ENCODE measurements at places on chromosomes 1 and 21.

GRCh38 chr1:234538930-234539649, 60.1 kb upstream of the TARBP1 start:
- peaks cover 28% of the 10 kb centered on the region for H3K4me1 ChIP-seq
- H3K36me3 ChIP-seq, result no peaks in the 10 kb centered on the region
- H3K27ac ChIP-seq, result no peak overlapping the region
- no peak for DNase-seq
- no peaks in the 10 kb centered on the region for H3K27me3 ChIP-seq

GRCh38 chr1:235918032-235918431, 51.3 kb upstream of the LYST start:
- peaks cover 35% of the 10 kb centered on the region for H3K4me1 ChIP-seq
- no peak overlapping the region for H3K27ac ChIP-seq
- H3K36me3 ChIP-seq, result peaks cover 5% of the 10 kb centered on the region
- no peak for DNase-seq

DNA sequence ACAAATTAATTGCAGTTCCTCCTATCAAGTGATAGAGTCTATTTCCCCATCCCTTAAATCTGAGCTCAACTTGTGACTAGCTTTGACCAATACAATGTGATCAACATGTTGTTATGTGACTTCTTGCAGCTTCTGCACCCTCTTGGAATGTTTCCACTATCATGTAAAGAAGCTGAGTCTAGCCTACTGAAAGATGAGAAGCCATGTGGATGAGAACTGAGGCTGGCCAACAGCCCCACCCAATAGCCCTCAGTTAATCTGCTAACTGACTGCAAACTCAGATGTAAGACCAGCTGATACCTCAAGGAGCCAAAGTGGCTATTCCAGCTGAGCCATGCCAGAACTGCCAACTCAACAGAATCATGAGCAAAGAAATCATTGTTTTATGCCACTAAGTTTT, 44.0 kb downstream of the LYST start:
- no peak for DNase-seq
- no peaks in the 10 kb centered on the region for H3K27me3 ChIP-seq
- no peak overlapping the region for H3K27ac ChIP-seq
- no peak overlapping the region for H3K4me3 ChIP-seq
- peaks cover 23% of the 10 kb centered on the region for H3K36me3 ChIP-seq

DNA sequence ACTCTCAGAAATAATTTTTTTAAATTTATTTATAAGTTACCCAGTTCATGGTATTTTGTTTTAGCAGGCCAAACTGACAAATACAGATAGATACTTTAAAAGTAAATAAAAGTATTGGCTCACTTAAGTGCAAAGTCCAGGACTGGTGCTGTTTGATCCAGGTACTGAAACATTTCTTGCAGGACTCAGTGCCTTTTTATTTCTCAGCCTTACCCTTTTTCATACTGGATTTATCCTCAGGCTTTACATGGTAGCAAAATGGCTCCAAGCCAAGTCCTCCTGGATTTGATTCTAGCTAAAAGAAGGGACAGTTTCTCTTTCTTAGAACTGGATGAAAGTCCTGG, 83.8 kb downstream of the DIRAS3 start:
- no peaks in the 10 kb centered on the region for H3K36me3 ChIP-seq
- no peak overlapping the region for H3K27ac ChIP-seq
- no peak for DNase-seq
- no peaks in the 10 kb centered on the region for H3K27me3 ChIP-seq
- no peaks in the 10 kb centered on the region for H3K4me1 ChIP-seq

DNA sequence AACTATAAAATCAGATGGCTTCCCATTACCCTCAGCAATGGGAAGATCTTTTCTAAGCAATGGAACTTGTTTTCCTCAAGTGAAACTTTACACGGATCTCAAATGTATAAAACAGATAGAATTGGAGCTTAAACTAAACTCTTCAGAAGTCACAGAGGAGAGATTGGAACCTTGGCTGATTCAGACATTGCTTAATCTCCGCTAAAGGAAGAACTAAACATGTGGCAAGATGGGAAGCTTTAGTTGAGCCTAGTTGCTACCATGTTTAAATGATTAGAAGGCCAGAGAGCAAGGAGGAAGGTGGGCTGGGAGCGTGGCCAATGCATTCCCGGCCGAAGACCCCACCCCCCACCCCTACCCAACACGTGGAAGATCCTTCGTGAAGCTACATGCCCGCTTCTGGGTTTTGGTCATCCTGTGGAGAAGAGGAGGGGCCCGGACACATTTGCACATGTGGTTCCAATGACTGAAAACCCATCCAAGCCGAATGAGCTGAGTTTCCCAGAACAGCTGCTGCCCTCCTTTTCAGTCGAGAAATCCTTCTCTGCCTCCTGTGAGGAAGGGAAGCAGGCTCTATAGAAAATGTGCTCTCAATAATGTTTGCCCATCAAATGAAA, 164.3 kb downstream of the MIS18A start:
- H3K4me1 ChIP-seq, result no peaks in the 10 kb centered on the region
- DNase-seq, result no peak
- no peak overlapping the region for H3K27ac ChIP-seq
- H3K36me3 ChIP-seq, result no peaks in the 10 kb centered on the region
- H3K4me3 ChIP-seq, result no peak overlapping the region

DNA sequence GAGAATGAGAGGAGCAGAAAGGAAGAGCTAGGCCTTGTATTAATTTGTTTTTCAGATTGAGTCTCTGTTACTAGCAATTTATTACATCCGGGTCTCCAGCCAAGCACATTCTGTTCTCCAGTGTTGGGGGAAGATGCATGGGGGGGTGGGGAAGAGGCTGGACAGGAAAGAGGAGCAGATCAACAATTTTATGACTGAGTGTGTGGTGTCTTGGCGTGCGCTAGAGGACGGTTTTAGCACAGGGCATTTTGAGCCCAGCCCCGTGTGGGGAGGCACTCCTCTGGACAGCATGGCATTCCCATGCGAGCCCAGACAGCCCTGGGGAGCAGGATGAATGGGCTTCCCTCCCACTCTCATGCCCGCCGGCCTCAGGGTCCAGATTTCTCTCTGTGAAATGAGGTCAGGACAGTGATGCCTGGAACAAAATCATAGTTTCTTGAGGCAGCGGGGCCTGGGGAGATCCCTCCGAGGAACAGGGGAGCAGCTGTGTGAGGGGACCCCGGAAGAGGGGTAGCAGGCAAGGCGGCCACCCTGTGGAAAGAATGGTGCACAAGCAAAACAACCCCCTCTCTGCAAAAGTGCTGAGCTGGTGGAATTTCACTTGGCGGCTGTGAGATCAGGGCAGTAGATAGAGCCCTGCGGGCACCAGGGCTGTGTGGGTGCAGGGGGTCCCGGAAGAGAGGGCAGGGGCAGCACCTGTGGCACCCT, 16.3 kb downstream of the SOX13 start:
- no peaks in the 10 kb centered on the region for H3K36me3 ChIP-seq
- H3K4me1 ChIP-seq, result no peaks in the 10 kb centered on the region
- DNase-seq, result no peak
- H3K4me3 ChIP-seq, result no peak overlapping the region
- H3K27me3 ChIP-seq, result peaks cover 2% of the 10 kb centered on the region

GRCh38 chr1:175494011-175494554, 249.3 kb downstream of the TNR start:
- H3K4me3 ChIP-seq, result no peak overlapping the region
- H3K36me3 ChIP-seq, result no peaks in the 10 kb centered on the region
- DNase-seq, result no peak
- peaks cover 2% of the 10 kb centered on the region for H3K27me3 ChIP-seq
- no peak overlapping the region for H3K27ac ChIP-seq
